NCI-H2081 (cell line): ENCODE measurements at places on chromosomes 2 and 18.

GRCh38 chr2:71839826-71840225 lies 307.8 kb downstream of the CYP26B1 start:
- no peak for DNase-seq

DNA sequence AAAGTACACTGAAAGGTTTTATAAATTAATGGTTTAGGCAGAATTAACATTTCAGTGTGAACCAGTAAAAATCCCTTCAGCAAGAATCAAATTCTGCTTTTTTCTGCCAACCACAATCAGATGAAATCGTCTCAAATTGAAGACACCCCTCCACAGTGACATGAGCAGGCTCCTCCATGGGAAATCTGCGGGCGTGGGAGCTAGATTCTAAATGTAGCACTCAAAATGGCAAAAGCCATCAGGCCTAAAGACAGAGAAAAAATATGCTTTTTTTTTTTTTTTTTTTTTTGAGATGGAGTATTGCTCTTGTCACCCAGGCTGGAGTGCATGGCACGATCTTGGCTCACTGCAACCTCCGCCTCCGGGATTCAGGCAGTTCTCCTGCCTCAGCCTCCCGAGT lies 55.8 kb upstream of the MRPS9 start:
- no peak for DNase-seq

- no peak for DNase-seq
Observed at GRCh38 chr2:17719562-17720371, 33.8 kb downstream of the SMC6 start.

- DNase-seq, result no peak
Observed at GRCh38 chr18:10319026-10319425, 135.4 kb upstream of the APCDD1 start.

- DNase-seq, result no peak
Observed at GRCh38 chr18:156514-157230, 1.7 kb upstream of the USP14 start.

DNA sequence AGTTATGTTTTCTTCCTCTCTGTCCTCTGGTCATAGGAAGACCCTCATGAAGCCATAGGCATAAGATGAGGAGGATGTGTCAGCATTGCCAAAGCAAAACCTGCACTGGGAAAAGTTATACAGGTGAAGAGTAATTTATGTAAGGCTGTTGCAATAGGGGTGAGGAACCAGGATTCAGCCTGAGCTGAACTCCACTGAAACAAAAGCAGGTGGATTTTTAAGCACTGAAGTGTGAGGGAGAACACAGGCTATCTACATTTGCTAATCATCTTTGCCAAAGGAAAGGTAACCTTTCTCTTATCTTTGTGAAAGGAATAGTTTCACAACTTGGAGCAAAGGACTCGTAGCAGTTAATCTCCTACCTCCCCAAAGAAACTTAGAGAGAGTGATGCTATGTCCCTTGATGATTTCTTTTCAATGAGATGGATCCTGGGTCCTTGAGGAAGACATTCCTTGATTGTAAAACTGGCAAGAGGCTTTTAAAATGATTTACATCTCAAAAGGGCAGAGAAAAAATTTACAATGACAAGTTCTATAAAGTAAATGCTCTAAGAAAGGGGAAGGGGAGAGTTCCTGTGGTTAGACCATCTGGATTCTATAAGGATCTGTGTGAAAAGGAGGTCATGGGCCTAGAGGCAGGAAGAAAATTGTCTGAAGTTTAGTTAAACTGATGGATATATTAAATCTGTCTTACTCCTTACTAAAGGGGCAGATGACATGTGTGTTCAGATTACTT lies 385.4 kb upstream of the CDH7 start:
- no peak for DNase-seq

- no peak for DNase-seq
Observed at GRCh38 chr2:173300458-173300857, 54.2 kb upstream of the CDCA7 start.

- DNase-seq, result no peak
Observed at GRCh38 chr18:8006979-8007378, 439.9 kb downstream of the PTPRM start.

GRCh38 chr2:85712849-85713612 lies 18.9 kb downstream of the GNLY start:
- DNase-seq, result no peak

GRCh38 chr18:58408665-58409064 lies 220.2 kb downstream of the ALPK2 start:
- DNase-seq, result no peak

DNA sequence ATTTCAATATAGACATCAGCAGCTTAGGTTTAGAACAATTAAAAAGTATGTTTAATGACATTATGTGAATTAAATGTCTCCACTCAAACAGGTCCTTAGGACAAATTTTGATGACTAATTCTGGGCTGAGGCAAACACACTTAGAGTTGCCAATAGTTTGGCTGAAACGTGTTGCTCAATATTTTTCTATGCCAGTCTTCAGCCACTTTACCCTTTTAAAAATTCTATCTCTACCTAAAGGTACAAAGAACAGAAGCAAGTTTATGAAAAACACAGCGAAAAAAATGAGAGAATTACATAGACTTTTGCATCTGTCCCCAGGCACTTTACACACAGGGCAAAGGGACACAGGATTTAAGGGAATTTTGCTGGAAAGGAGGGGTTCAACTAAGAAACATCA lies 4.5 kb downstream of the IDH1 start:
- DNase-seq, result no peak

DNA sequence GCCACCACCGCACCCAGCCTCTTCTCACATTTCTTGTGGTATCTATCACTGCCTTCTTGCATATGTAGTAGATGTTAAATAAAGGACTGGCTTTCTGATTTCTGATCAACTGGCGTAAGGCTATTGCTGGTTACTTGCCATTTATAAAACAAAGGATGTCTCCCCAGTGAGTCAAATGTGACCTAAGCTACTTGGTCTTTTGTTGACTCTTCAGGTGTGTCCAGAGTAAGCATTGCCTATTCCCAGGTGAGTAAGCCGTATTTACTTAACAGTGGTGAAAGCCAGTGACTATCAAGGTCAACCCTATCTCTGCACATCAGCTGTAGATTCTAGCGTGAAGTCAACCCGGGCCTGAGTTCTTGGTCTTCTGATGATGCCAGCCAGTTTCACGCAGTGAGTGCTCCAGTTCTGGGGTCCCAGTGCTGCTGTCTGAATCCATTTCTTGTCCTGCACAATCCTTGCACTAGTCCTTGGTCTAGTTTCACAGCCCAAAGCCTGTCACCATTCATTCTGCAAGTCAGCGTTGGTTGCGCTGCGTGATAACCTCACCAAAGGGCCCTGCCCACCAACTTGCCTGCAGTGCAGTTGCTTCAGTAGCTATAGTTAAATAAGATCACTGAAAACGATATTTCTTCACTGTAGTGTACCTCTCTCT lies 120.2 kb downstream of the GBX2 start:
- DNase-seq, result no peak

DNA sequence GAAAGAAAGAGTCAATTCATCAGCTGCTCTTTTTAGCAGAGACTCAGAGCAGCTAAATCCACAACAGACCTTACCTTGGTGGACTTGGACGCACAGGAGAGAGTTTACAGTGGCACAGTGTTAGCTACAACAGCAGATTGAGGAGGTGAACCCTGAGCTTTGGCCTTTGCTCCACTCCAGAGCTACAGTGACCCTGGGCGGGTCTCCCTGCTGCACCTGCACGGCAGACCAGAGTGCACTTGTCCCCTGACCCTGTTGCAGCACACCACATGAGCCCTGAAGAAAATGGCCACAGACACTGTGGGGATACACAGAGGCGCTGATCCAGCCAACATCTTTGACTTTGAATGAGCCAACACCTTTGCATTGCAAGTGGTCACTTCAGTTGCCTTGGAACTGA lies 11.0 kb downstream of the SLC19A3 start:
- no peak for DNase-seq

- no peak for DNase-seq
Observed at GRCh38 chr2:175187378-175187777, 5.9 kb upstream of the ATP5MC3 start.

DNA sequence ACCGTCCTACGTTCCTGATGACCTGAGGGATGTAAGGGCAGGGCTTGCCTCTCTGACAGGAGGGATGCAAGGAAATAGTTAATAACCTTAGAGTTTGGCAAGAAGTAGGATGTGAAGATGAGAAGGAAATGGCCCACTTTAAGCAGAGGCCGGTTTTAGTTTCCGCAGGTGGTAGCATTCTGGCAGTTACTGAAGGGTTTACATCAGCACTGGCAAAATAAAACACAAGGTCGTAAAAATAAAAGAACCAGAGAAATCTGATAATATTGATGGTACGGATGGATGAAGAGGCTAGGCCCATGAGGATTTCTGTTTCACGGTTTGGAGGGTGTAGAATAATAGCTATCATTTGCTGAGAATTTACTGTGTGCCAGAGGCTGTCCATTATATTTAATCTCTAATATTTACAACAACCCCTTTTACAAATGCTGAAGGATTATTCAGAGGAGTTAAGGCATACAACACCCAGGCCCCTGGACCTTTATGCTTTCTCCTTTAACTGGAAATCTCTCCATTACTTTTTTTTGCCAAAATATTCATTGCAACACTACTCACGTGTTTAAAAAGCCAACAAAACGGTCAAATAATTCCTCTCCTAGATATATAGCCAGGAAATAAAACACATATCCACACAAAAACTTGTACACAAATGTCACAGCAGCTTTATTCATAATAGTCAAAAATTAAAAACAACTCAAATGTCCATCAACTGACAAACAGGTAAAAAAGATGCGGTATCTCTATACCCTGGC lies 28.5 kb downstream of the DAPL1 start:
- no peak for DNase-seq

DNA sequence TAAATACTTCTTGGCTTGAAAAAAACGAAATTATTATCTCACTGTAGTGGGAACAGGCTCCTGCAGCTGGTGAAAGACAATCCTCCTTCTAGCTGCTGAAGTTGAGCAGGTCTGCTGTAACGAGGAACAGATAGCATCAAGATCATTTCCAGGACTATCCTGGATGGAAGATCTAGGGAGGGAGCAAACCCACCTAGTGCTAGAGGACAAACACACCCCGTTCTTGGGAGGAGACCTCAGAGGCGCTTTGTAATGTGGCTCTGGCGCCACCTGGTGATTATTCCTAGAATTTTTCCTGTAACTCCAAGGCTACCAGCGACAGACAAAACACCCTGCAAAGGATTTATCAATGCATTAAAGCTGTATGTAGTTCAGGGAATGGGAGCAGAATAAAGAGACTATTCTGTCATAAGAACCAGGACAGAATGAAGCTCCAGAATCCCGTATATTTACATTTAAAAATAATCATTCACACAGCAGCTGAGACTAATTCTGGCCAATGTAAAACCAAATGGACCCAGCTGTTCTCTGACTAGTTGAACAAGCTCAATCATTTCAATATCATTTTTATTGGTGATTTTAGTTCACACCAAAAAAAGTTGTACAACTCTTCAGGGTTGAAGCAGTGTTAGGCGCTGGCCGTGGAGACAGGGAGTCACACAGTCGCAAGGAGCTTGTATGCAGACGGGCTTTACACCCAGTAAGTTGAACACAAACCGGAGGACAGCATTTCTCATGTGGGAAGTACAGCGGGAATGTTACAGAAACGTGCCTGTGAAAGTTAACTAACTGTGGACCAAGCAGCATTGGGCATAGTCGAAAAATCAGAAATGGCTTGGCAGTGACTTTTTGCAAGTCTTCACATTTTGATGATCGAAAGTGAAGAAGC lies 290.3 kb downstream of the TRIB2 start:
- peak; percentile 75 for DNase-seq

DNA sequence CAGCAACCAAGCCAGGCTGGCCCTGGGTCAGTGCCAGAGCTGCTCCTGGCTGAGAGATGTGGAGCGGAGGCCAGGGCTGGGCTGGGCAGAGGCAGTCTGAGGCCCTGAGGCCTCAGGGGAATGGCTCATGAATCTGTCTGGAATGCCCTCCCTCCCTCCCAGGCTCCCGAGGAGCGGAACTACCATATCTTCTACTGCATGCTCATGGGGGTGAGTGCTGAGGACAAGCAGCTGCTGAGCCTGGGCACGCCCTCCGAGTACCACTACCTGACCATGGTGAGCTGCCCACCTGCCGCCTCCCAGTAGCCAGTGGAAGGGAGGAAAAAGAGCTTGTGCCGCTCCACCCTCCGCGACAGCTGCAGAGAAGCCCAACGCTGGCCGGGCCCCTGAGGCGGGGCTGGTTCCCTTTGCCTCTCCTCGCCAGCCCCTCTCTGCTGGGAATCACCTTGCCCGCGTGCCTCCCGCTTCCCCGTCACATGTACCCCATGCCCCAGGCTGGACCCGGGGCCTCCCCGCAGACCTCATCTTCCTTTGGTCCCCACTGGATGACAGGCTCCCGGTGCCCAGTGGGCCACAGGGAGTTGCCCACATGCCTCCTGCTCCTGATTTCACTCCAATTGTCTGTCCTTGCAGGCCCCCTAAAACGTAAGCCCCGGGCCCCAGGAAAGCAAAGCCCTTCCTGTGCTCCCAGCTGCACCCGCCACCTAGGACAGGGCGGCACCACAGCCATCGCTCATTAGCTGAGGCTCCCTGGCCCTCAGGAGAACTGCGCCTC lies 41.1 kb downstream of the MYO7B start:
- no peak for DNase-seq

- DNase-seq, result no peak
Observed at GRCh38 chr2:219125225-219125885, 35.3 kb downstream of the NHEJ1 start.

DNA sequence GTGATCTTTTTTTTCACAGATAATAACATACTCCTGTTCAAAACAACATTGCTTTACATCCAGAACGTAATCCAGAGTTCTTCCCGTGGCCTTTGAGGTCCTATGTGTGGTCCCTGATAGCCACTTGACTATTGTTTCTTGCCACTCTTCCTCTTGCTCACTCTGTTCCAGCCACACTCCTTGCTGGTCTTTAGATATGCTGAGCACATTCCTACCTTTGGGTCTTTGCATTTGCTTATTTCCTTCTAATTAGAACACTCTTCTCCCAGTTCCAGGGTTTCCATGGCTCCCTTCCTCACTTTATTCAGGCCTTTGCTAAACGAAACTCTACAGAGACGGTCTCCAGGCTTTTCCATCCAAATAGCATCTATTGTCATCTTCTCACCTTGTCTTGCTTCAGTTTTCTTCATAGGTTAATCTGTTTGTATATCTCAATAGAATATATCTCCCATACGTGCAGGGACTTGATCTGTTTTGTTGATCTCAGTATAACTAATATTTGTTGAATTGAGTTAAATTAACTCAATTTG lies 59.9 kb downstream of the ACSL3 start:
- no peak for DNase-seq

- no peak for DNase-seq
Observed at GRCh38 chr2:226798422-226799210, 1.0 kb downstream of the IRS1 start.

GRCh38 chr2:159971365-159972152 lies 90.9 kb downstream of the PLA2R1 start:
- peak; percentile 93 for DNase-seq
